Cerebellum (tissue), 4 donors: ENCODE measurements at places on chromosomes 3 and 15.

- DNase-seq = no peak
Observed at GRCh38 chr3:105629718-105630117, 239.1 kb downstream of the CBLB start.

DNA sequence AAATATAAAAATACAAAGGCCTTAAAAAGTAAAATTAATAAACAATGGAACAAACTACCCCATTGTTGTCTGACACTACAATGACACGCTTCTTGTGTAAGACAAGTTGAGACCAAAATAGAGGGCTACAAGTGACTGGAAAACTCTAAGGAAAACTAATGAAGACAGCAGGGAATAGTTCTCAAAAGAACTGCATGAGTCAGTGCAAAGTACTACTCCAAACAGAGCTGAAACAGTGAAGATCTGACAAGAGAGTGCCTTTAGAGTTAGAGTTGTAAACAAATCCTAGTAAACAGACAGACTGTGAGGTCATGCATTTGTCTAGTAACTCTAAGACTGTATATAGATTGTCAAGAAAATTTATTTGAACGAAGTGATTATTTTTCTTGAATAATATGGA, 233.9 kb downstream of the BBX start:
- no peak for DNase-seq

DNA sequence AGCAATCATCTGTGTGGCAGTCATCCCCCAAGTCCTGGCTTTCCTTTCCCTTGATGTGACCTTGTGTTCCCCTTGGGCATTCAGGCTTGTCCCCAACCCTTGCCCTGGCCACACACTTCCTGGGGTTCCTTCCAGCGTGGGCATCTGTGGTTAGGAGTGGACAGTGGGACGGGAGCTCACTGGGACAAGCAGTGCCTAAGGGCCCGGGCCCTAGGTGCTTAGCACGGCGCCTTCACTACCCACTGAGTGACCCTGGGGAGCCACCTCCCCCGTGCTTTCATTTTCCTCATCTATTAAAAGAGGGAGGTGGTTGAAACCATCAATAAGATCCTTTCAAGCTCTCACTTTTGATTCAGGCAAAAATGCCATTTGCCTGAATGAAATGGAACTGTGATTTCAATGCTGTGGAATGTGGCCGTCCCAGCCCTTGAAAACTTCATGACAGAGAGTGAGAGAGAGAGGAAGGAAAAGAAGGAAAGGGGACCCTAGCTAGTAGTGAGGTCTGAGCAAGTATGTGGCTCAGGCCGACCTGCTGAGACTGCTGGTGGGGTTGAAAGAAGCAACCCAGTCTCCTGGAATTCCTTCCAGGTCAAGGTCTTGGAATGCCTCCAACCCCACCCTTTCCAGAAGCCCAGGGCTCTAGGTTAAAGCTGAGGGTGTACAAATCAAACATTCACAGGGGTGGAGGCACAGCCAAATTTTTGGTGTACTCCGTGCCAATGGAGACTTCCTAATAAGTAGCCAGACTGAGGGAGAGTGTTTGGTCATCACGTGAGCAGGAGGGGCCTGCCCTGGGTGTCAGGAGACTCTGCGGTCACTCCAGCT, 302.9 kb downstream of the TLE3 start:
- DNase-seq = no peak

DNA sequence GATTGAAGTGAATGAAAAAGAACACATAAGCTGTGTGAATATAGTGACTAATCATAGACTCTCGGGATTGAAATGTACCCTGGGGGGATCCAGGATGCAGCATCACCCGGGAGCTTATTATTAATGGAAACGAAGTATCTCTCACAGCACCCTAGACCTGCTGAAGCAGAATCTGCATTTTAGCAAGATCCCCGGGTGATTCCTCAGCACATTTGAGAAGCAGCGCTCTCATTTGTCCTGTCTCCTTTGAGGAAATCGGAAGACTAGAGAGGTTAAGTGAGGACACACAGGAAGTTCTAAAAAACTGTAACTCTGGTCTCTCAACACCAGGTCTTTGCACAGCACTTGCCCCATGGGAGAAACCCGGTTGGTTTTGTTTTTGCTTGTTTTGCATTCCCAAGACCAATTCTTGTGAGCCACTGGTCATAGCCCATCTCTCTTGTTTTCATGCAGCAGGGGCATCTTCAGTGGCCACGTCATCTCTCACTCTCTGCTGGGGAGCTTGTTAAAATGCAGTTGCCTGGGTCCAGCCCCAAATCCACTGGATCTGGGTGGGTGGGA, 30.2 kb downstream of the ZNF710 start:
- DNase-seq = no peak

- DNase-seq = no peak
Observed at GRCh38 chr3:23845326-23846216, 39.8 kb downstream of the UBE2E1 start.

- DNase-seq = no peak
Observed at GRCh38 chr3:87898971-87899370, 159.8 kb downstream of the CGGBP1 start.

DNA sequence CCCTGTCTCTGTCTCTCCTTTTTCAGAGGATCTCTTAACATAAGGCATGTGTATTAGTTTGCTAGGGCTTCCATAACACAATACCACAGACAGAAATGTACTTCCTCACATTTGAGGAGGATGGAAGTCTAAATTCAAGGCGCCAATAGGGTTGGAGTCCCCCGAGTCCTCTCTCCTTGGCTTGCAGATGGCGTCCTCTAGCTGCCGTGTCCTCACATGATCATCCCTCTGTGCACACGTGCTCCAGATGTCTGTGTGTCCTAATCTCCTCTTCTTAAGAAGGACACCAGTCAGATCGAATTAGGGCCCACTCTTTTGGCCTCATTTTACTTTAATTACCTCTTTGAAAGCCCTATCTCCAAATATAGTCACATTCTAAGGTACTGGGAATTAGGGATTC, 23.0 kb upstream of the BFSP2 start:
- DNase-seq = no peak

DNA sequence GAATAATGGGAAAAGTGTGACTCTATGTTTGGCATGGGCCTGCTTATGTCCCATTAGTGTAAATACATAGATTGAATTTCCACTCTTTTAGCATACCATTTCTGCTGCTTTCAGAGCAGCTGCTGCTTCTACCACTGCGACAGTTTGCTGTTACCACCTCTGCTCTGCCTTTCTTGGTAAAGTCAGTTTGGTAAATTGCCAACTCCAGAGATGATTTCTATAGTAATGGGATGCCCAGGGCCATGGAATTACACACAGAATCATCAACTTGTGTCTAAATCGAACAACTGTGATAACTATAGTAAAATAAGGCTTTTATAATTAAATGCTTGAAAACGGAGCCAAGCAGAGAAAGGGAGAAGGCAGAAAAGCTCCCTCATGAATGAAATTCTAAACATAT, 168.4 kb upstream of the VEPH1 start:
- DNase-seq = no peak

DNA sequence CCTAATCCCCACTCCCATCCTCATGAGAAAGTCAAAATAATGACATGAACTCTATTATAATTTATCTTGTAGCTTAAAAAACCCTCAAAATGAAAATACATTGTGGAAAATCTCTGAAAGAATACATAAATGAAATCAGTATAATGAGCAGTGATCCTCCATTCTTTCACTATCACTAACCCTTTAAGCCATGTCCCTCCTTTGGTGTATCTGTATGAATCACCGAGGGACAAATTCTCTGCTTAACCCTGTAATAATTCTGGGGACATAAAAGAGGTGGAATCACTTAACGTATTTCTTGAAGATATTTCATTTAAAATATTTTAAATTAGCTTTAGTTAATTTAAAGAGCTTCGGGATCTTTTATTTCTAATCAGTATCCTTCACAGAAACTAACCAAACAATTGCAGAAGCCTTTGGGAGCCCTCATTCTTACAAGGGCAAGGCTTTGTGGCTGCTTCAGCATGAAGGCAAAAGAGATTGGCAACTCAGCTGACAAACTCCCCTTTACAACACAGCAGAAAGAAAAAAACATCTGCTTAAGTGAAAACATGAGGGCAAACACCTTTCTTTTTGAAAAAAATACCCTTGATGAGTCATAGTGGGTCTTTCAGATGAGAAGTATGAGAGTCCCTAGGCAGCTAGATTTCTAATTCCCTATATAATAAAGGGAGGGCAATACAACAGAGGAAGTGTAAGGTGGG, 44.0 kb upstream of the ALCAM start:
- DNase-seq = no peak

- no peak for DNase-seq
Observed at GRCh38 chr3:175238801-175239200, 379.7 kb downstream of the NAALADL2 start.

DNA sequence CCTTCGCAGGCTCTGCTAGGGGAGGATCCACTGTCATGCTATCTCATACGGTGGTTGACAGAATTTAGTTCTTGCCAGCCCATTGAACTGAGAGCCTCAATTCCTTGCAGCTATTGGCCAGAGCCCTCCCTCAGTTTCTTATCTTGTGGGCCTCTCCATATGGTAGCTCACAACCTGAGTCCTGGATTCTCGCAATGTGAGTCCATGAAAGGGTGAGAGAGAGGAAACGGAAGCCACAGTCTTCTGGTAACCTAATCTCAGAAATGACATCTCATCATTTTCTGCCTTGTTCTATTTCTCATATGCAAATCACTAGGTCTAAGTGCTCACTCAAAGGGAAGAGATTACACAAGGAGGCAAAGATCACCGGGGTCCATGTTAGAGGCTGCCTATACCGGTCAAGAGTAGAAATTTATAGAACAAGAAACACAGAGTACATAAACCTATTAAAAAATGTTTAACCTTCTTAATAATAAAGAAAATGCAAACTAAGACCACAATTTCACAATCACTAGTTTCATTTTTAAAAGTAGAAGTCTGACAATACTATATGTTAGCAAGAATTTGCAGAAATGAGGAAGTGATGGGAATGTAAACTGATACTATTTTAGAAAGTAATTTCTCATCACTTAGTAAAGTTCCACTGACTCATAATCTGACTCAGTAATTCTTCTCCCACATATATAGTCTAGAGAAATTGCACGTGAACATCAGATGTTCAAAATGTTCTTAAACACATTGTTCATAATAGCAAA, 378.4 kb upstream of the AGTR1 start:
- no peak for DNase-seq

DNA sequence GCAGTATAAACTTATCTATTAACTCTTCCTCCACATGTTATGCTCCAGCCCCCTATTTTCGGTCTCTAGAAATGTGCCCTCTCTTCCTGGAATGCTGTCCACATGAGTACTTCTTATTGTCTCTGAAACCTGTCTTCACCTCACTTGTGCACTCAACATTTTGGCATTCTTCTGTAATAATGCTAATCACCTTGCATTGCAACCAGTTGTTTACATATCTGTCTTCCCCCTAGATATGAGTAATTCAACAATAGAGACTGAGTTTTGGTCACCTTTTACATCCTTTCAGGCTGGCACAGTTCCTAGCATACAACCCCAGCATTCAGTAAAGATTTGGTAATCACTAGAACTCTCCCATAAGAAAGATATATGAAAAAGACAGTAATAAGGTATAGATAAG, 17.2 kb downstream of the CCDC80 start:
- no peak for DNase-seq

GRCh38 chr15:89646416-89647141, 8.7 kb downstream of the KIF7 start:
- no peak for DNase-seq

- DNase-seq = no peak
Observed at GRCh38 chr3:67624687-67625086, 29.7 kb downstream of the SUCLG2 start.

DNA sequence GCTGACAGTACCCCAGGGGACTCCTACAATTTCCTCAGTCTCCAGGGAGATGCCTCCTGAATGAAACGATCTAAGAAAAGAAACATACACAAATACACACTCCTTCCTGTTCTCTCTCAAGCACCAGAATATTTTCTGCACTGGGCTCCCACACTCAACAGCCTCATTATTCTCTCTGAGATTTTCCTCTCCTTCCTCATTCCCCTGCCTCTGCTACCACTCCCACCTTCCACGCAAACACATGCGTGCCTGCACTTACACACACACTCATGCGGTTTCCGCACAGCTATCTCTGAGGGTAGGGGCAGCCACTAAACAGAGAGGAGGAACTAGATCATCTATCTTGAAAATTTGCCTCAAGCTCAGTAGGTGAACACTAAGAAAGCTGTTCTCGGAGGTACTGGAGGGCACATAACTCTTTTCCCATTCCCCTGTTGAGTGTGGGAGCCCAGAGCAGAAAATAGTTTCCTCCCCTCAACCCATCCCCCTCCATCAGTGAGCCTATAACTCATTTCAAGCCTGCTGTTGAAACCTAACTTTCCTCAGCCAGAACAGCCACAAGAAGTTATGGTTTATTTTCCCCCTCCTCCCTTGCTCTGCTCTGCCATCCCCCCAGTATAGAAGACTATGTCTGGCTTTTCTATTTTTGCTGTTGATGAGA, 30.5 kb upstream of the TIPARP start:
- no peak for DNase-seq

GRCh38 chr15:38297623-38298388, 45.2 kb downstream of the SPRED1 start:
- no peak for DNase-seq

GRCh38 chr3:196968233-196969133, at the start of gene PIGZ:
Gene PIGZ (minus strand): TSS chr3:196968833. CDS start chr3:196952031, 16,802 bp downstream.
- DNase-seq = peak; percentile 80

DNA sequence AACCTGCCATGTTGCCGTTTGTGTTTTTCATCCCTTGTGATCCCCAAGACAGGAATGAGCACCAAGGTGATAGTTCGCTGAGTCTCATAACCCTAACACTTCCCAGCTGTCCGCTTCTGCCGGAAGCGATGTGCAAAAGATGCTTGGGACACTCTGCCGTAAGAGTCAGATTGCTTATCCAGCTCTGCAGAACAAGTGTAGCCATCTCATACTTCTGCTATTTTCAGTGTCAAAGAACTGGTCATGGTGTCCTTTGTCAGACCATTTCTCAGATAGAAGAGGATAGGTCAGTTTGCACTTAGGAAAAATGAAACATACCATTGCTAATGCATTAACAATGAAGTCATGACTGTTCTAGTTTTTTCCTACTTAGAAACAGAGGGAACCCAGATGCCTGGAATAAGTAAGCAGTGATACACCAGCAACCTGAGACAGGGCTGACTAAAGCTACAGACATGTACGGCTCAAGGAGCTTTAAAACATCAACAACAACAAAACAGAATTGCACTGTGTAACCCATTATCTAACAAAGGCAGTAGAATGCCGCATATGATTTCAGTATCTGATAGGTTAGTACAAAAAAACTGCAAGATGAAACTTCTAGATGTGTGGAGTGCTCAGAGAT, 134.0 kb upstream of the IL12A start:
- DNase-seq = no peak

DNA sequence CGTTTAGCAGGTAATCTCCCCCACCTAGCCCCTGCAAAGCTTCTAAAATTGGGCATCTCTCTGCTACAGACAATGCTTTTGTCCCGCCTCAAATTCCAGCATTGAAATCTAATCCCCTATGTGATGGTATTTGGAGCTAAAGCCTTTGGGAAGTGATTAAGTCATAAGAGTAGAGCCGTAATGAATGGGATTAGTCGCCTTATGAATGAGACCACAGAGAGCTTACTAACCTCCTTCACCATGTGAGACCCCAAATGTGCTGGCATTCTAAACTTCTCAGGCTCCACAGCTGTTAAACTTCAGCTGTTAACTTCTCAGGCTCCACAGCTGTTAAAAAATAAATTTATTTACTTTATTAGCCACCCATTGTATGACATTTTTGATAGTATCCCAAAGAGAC, 374.2 kb upstream of the BCHE start:
- DNase-seq = no peak
